Activated CD4-positive, CD25-positive, alpha-beta regulatory T cell (primary cell): ENCODE measurements at places on chromosomes 5 and 9.

DNA sequence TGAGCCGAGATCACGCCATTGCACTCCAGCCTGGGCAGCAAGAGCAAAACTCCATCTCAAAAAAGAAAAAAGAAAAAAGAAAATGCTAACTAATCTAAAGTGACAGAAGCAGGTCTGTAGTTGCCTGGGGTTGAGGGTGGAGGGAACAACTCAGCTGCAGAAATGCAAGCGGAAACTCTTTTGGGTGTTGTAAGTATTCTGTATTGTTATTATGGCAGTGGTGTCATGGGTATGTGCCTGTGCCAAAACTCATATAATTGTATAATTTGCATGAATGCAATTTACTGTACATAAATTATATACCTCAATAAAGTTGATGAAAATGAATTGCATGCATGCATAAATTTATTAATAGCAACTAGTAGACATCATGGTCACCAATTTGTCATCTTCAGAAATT, 23.0 kb upstream of the RPS23 start:
- no peak for DNase-seq

- no peak for DNase-seq
These were observed 756 bp upstream of the PRR7 start for GRCh38 chr5:177445917-177446199.

DNA sequence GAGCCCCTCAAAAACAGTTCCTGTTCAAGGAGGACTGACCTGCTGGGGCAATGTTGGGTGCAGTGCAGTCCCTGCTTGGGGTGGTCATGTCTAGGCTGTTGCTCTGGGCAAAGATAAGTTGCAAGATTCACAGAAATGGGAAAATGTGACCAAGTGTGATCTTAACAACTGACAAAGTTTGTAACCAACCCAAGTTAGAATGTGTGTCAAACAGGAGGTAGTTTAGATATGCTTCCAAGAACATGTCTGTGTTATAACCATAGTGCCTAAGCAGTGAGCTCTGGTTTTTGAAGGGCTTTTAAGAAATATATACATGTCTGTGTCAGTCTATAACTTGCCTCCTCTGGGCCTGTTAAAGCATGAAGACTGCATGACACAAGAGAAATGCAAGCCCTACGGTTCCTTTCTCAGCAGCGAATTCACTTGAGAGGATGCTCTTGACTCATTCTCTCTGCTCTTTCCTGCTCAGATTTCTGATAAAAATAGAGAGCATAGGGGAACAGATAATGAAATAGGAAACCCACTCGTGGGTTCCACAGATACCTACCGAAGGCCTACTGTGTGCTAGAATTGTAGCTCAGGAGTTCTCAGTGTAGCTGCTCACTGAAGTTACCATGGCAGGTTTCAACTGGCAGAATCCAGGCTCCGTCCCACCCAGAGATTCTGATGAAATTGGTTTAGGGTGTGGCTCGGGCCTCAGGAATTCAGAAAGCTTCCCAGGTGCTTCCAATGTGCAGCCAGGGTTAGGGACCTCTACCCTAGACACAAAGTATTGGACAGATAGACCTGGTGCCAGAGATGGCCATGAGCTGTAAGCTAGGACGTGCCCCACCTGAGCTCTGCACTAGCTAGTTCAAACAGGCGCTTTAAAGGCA, 52.4 kb downstream of the ARHGEF37 start:
- DNase-seq = no peak

DNA sequence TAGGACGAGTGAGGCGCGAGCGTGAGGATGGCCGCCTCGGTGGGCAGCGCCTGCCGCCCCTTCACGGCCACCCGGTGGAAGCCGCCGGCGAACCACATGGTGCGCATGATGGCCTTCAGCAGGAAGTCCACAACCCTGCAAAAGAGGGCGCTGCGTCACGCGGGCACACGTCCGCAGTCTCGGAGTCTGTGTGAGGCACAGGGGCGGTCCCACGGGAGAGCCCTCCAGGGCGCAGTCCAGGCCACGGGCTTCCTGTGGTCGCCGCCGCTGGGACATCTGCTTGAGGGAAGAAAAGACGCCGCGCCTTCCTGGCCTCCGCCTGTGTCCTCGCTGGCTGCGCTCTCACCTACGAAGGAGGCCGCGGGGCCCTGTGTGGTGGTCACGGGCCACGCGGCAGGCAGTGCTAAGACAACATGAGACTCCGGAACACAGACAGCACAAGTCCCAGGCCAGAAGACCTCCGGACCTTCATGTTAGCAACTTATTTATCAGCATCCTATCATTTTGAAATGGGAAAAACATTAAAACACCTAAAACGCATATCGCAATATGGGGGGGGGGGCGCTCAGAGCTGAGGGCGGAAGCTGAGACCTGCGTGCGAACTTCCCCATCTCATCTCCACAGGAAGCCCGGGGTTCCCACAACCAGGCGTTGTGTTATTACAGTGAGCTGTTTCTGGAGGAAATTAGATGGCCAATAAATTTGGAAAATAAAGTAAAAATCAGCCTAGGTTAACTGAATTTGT, 28.8 kb downstream of the LPCAT1 start:
- DNase-seq = no peak

DNA sequence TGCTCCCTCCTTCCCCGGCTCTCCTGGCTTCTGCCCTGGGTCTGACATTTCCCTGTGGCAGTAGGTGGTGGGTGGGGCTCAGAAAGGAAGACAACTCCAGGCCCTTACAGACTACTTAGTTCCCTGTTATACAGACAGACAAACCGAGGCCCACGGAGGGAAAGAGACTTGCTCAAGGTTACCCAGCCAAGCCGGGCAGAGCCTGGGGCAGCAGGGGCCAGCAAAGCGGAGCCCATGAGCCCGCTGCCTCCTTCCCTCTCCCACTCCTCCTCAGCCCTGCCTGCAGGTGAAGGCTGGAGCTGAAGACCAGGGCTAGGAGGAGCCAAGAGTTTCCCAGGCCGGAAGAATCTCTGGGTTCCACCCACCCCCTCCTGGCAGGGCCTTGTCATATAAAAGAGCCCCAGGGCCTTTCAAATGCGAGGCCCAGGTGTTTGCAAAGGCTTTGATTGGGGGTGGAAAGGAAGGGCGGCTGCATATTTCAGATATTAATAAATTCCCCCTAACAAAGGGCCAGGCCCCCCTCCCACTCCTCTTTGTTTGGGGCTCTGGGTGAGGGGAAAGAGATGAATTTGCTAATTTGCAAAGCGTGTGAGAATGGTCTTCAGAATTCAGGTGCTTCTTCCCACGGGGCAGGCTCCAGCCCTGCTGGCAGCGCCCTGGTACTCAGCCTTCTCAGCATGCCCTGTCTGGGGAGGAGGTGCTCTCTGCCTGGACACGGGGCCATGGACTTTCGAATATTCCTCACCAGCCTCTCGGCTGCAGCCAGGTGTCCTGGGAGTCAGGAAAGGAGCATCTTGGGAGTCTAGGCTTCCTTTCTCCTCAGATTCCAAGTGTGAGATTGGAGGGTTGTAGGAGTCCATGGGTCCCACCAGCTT, 21.5 kb downstream of the SLC6A7 start:
- no peak for DNase-seq

GRCh38 chr5:32866138-32866537, 155.0 kb downstream of the NPR3 start:
- no peak for DNase-seq

- no peak for DNase-seq
These were observed 1.4 kb downstream of the ZNF622 start for GRCh38 chr5:16464231-16464630.

- DNase-seq = no peak
These were observed 184.9 kb downstream of the SNX18 start for GRCh38 chr5:54702470-54702869.

- DNase-seq = no peak
These were observed 29.2 kb upstream of the SYK start for GRCh38 chr9:90772386-90772785.

- no peak for DNase-seq
These were observed 76.4 kb upstream of the TARS1 start for GRCh38 chr5:33364406-33364805.

DNA sequence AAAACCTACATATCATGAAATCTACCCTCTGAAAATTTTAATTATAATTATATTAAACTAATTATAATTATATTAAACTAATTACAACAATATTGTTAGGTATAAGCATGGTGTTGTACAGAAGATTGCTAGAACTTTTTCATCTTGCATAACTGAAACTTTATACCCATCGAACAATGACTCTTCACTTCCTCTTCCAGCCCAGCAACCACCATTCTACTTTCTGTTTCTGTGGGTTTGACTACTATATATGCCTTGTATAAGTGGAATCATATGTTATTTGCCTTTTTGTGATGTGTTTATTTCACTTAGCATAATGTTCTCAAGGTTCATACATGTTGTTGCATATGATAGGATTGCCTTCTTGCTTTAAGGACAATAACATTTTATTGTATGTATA, 274.2 kb upstream of the CCNH start:
- no peak for DNase-seq

- DNase-seq = no peak
These were observed 101.3 kb downstream of the NUDT12 start for GRCh38 chr5:103461243-103461642.

GRCh38 chr9:89518466-89519365, 20.8 kb upstream of the SEMA4D start:
- DNase-seq = no peak

GRCh38 chr9:118238139-118238538, 533.9 kb downstream of the TLR4 start:
- DNase-seq = no peak

DNA sequence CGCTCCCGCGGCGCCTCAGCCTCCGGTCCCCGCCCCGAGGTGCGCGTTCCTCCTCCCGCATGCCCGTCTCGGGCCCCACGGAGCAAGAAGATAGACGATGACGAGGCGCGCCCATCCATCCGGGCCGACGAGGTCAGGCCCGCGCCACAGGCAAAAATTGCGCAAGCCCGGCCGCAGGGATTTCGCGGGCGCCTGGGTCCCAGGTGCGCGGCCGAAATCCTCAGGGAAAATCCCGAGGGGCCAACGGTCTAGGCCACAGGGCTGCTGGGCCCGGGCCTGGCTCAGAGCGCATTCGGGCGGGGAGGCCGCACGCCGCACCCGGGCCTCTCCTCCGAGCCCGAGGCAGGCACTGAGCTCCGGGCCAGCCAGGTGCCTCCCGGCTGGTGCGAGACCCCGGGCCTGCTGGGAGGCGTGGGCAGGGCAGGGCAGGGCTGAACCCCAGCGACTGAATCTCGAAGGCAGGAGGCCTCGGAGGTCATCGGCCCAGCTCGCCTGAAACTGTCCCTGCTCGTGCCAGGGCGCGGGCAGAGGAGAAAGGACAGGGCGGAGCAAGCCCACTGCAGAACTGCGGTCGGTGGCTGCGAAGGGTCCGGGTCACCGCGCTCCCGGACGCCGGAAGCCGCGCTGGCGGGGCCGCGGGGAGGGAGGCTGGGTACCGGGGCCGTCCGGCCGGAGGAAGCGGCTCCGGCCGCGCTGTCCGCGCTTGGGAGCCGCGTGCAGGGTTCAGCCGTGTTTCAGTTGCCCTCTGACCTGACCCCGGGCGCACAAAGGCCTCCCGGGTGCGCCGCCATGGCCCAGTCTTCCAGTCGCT, 66.8 kb downstream of the FOXD1 start:
- DNase-seq = no peak

GRCh38 chr5:55868846-55869245, 17.7 kb downstream of the IL31RA start:
- no peak for DNase-seq

GRCh38 chr5:151923866-151924476, 680 bp downstream of the GLRA1 start:
- no peak for DNase-seq

DNA sequence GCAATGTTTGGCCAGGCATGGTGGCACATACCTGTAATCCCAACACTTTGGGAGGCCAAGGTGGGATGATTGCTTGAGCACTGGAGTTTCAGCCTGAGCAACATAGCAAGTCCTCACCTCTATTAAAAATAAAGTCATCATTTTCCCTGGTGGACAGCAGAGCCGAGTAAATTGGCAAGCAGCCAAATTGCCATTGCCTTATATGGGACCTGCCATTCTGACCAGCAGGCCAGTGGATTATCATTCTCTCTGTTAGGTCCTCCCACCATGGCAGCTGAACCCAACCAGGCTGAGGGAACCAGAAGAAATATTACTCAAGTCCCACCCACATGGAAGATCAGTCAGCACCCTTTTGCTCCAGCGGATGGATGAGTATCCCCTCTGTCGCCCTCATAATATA, 1829.9 kb downstream of the EFNA5 start:
- no peak for DNase-seq

DNA sequence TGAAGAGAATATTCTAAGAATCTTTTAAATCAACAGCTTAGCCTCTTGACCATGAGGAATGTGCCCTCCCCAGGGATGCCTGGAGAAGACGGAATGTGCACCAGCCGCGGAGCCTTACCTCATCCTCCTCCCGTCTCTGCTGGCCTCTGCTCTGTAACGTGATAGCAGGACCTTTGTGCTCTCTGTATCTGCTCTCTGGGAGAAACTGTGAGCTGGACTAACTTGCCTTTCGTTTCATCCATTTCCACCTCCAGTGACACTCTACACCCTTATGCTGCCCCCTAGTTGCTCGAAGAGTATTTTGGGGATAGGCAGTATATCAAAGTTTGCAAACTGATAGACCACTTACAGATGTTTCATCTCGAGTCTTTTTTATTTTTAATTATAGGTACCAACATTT, 141.4 kb downstream of the NPR3 start:
- no peak for DNase-seq

GRCh38 chr9:126406075-126406667, 79.5 kb downstream of the MVB12B start:
- no peak for DNase-seq
